Fibroblast of lung (primary cell): ENCODE measurements at places on chromosomes 16 and 17. TPM values are rescaled to one million over a fixed set of nuclear protein-coding genes. Genes with fewer than 3 reads are reported as not detected.

Gene MYLK3
- total RNA-seq, result 0.17 and 0.26 TPM in 2 replicates

Gene SCGB1C2
- total RNA-seq, result not detected in 2 replicates

Gene HASPIN
- total RNA-seq, result 0.51 and 2.0 TPM in 2 replicates

Gene PPY
- not detected in 2 replicates for total RNA-seq

Gene C17orf100
- total RNA-seq, result 0.26 and 0.33 TPM in 2 replicates
